ENCODE measurements at places on chromosomes 11 and 22.

DNA sequence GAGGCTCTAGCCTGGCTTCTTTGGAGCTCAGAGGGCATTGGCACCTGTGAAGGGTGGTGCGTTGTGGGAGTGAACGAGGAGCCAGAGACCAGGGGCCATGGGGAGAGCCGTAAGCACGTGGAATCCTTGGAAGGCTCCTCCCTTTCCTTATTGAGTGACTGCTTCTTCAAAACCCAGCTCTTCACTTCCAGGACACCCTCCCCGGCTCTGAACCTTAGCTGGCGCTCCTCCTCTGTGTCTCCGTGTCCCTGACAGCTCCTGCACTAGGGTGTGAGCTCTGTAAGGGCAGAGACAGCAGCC lies 26.3 kb downstream of the POLR3H start:
- DNase-seq: no peak

DNA sequence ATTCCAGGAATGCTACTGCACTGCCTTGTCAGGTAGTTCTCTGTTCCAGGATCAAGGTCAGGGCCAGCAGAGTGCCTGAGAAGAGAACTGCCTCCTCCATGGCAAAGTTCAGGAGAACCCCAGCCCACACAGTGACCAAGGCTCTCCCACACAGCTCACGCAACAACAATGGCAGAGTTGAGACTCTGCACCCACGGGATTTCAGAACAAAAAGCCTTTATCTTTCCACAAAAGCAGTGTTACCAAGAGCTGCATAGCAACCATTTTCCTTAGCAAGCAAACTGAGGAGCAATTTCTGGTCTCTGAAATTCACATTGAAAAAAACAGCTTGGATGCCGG lies 11.1 kb downstream of the PLAAT3 start:
- no peak for DNase-seq

DNA sequence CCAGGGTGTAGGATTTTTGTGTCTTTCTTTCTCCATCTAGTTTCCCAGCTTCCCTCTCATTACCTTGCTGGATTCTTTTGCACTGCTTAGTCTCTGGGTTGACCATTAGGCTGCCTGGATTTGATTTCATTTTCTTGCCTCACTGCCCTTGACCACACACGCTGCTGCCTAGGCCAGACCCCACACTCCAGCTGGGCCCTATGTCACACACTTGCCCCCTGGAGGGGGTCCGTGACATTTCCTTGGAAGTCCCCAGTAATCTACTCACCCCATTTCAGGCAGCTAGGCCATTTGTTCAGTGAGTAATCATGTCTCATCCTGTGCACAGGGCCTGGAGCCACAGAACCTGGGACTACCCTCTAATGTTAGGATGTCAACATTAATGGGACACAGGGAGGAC lies 81.9 kb upstream of the SPON1 start:
- DNase-seq: no peak

DNA sequence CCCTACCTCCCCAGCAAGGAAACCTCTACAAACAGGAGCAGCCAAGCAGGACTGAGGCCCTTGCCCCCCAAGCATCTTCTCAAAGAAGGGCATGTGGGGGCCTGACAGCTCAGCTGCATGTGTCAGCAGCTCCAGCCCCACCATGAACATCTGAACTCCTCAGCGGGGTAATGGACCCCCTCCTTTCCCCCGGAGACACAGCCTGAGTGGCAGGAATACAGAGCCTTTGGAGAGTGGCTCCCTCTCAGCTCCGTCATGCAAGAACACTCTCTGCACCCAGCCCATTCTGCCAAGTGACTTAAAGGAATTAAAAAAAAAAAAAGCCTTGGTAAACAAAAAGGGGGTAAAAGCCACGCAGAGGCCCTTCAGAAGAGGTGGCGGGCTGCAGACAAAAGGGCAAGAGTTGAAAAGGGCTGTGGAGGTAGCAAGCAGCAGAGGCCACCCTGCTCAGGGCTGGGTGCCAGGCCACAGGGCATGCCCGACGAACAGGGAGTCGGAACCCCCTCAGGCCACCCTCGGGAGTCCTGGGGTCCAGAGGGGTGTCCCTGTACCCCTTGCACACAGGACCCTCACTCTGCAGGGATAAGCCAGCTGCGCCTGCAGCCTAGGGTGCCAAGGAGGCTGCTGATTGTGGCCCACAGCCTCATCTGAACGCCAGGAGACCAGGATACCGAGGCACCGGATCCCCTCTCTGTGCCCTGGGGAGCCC lies 62.5 kb downstream of the MACROD1 start:
- no peak for DNase-seq

GRCh38 chr22:42388130-42388797 lies 43.9 kb downstream of the NFAM1 start:
- no peak for DNase-seq
